ENCODE measurements at places on chromosomes 6 and 20. TPM values are rescaled to one million over a fixed set of nuclear protein-coding genes. Genes with fewer than 3 reads are reported as not detected.

FAM217B gene
- total RNA-seq = 24.3 TPM

TMEM74B gene
- total RNA-seq = 6.1 TPM

DNMT3B gene
- total RNA-seq = 0.84 TPM

NHSL1 gene
- 69.5 TPM for total RNA-seq

GRCh38 chr6:166754218-166755030 lies 127.4 kb upstream of the RPS6KA2 start:
- DNase-seq = no peak
- H3K4me3 ChIP-seq = no peak overlapping the region
- no peaks in the 10 kb centered on the region for H3K27me3 ChIP-seq
- H3K4me1 ChIP-seq = no peaks in the 10 kb centered on the region
- no peak overlapping the region for H3K27ac ChIP-seq
- no peaks in the 10 kb centered on the region for H3K36me3 ChIP-seq

DNA sequence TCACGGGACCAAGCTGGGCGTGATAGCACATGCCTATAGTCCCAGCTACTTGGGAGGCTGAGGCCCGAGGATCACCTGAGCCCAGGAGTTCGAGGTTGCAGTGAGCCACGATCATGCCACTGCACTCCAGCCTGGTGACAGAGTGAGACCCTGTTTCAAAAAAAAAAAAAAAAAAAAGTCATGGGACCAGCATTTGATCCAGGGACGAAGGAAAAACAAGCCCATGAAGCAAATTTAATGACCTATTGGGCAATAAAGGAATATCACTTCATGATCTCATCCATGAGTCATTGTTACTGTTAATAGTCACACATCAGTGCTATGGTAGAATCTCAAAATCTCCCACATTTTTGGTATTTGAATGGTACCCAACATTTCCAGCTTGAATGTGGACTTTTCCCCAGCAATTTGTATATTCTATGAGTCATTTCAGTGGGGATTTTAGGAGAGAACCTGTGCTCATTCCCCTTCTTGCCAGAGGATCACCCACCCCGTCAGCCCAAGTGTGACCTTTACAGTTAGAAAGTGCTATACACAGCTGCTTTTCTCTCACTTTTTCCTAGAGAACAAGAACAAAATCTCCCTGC lies 8.5 kb upstream of the SOD2 start:
- no peaks in the 10 kb centered on the region for H3K27me3 ChIP-seq
- no peak overlapping the region for H3K4me3 ChIP-seq
- peaks cover 12% of the 10 kb centered on the region for H3K4me1 ChIP-seq

- H3K27me3 ChIP-seq = peaks cover 15% of the 10 kb centered on the region
- no peaks in the 10 kb centered on the region for H3K36me3 ChIP-seq
- no peak for DNase-seq
- no peaks in the 10 kb centered on the region for H3K4me1 ChIP-seq
Measured at GRCh38 chr6:133568970-133569889, 319.7 kb upstream of the TCF21 start.

- peaks cover 20% of the 10 kb centered on the region for H3K36me3 ChIP-seq
- H3K4me3 ChIP-seq = no peak overlapping the region
- H3K4me1 ChIP-seq = no peaks in the 10 kb centered on the region
- H3K27me3 ChIP-seq = no peaks in the 10 kb centered on the region
Measured at GRCh38 chr6:12118607-12119006, 106.5 kb downstream of the HIVEP1 start.

GRCh38 chr6:52187098-52187497 lies 923 bp downstream of the IL17A start:
- H3K4me3 ChIP-seq = no peak overlapping the region
- peaks cover 9% of the 10 kb centered on the region for H3K27me3 ChIP-seq
- no peaks in the 10 kb centered on the region for H3K36me3 ChIP-seq
- no peak overlapping the region for H3K27ac ChIP-seq
- DNase-seq = no peak

GRCh38 chr20:21315138-21315537 lies 12.0 kb downstream of the XRN2 start:
- DNase-seq = no peak
- H3K4me1 ChIP-seq = peaks cover 23% of the 10 kb centered on the region
- H3K27me3 ChIP-seq = no peaks in the 10 kb centered on the region
- H3K27ac ChIP-seq = no peak overlapping the region

DNA sequence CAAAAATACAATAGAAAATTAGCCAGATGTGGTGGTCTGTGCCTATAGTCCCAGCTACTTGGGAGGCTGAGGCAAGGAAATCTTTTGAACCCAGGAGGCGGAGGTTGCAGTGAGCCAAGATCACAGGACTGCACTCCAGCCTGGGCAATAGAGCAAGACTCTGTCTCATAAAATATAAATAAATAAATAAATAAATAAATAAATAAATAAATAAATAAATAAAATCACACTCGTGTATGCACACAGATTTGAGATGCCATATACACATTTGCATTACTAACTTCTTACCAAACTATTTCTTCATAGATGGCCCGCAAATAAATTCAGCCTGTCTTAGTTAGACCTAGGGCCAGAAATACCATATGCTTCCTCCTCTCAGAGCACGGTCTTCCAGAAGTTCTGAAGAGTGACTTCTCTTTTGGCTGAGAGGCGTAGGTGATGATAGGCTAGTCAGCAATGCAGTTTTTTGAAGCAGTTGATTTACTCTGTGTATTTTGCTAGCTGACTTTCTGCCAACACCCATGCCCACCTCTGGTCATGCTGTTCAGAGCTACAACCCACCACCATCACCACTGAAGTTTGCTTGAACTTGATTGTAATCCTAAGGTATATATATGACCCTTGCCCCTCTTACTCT lies 150.1 kb downstream of the SASH1 start:
- H3K4me3 ChIP-seq = no peak overlapping the region
- H3K36me3 ChIP-seq = peaks cover 7% of the 10 kb centered on the region
- no peak overlapping the region for H3K27ac ChIP-seq
- no peaks in the 10 kb centered on the region for H3K27me3 ChIP-seq
- no peaks in the 10 kb centered on the region for H3K4me1 ChIP-seq

DNA sequence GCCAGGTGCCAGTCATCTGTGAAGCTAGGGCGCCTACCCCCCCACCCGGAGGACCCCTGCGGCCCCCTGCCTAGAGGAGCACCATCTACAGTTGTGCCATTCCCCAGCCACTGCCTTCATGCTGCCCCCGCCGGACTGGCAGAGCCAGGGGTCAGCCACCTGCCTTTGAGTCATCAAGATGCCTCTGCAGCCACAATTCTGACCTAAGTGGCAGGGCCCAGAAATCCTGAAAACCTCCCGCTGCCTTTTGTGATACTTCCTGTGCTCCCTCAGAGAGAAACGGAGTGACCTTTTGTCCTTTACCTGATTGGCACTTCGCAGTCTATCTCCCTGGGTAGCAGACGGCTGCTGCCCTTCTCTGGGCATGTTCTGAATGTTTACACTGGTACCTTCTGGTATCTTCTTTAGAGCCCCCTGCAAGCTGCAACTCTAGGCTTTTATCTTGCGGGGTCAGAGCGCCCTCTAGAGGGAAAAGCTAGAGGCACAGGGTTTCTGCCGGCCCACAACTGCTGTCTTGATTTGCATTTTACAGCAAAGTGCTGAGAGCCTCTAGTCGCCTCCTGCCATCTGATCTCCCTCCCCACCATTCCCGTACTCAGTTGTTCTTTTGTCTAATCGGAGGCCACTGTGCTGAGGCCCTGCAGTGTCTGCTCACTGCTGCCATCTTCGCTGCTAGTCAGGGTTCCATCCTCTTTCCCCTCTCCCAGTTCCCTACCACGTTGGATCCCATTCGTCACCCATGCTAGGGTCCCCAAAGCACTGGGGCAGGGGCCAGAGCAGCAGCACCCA lies 26.9 kb downstream of the SPATA2 start:
- H3K27ac ChIP-seq = peak overlapping the region; percentile 68
- peaks cover 29% of the 10 kb centered on the region for H3K36me3 ChIP-seq
- DNase-seq = no peak
- H3K4me1 ChIP-seq = peaks cover 54% of the 10 kb centered on the region
- H3K27me3 ChIP-seq = no peaks in the 10 kb centered on the region
- no peak overlapping the region for H3K4me3 ChIP-seq

- no peak overlapping the region for H3K4me3 ChIP-seq
- no peaks in the 10 kb centered on the region for H3K36me3 ChIP-seq
- DNase-seq = no peak
- no peak overlapping the region for H3K27ac ChIP-seq
- H3K27me3 ChIP-seq = no peaks in the 10 kb centered on the region
Measured at GRCh38 chr6:31918069-31918720, 9.3 kb upstream of the C2 start.

- peak overlapping the region; percentile 97 for H3K4me3 ChIP-seq
- peaks cover 40% of the 10 kb centered on the region for H3K36me3 ChIP-seq
- no peak for DNase-seq
- peaks cover 40% of the 10 kb centered on the region for H3K4me1 ChIP-seq
- H3K27ac ChIP-seq = peak overlapping the region; percentile 96
Measured at GRCh38 chr6:30741789-30742315, 635 bp downstream of the FLOT1 start.

- H3K27ac ChIP-seq = no peak overlapping the region
- H3K4me3 ChIP-seq = no peak overlapping the region
- DNase-seq = no peak
- no peaks in the 10 kb centered on the region for H3K4me1 ChIP-seq
- H3K36me3 ChIP-seq = no peaks in the 10 kb centered on the region
Measured at GRCh38 chr6:29674008-29674407, 6.9 kb downstream of the ZFP57 start.

DNA sequence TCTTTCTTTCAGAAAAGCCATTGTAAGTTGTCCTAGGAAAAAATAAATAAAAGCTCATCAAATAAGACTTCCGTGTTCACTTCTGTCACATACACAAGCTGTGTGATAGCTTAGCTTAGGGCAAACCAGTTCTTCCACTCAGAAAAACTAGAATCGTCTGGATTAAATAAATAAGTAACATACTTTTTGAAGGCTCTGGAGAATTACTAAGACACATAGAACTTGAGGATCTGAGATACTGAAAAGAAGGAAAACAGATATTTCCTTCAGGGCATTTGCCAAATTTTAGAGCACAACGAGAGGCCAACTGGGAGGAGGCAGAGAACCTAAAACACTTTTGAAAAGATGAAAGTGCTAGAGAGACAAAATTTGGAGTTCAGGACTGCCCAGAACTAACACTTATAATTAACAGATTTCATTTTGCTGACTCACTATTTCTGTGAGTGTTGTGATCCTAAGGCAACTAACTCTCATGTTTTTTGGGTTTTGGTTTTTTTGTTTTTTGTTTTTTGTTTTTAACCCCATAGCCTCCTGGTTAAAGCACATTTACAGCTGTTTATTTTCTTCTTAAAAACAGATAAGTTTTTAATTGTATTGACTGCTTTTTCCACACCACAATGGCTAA lies 38.7 kb upstream of the THEMIS start:
- H3K4me1 ChIP-seq = peaks cover 4% of the 10 kb centered on the region
- H3K36me3 ChIP-seq = no peaks in the 10 kb centered on the region
- H3K27ac ChIP-seq = peak overlapping the region; percentile 21
- H3K27me3 ChIP-seq = no peaks in the 10 kb centered on the region
- H3K4me3 ChIP-seq = no peak overlapping the region
